ENCODE measurements at places on chromosomes 12 and 14. TPM values are rescaled to one million over a fixed set of nuclear protein-coding genes. Genes with fewer than 3 reads are reported as not detected.

OSGEP gene
- total RNA-seq = 46.2 TPM

CFAP73 gene
- total RNA-seq = not detected

SLCO1A2 gene
- under 0.01 TPM for total RNA-seq

DENR gene
- 71.4 TPM for total RNA-seq

PIWIL1 gene
- total RNA-seq = not detected

OAS3 gene
- 24.5 TPM for total RNA-seq

TIGAR gene
- total RNA-seq = 30.5 TPM

PLA2G1B gene
- not detected for total RNA-seq

SPIC gene
- not detected for total RNA-seq

E2F7 gene
- total RNA-seq = 36.3 TPM

GPR65 gene
- total RNA-seq = 0.07 TPM

AMDHD1 gene
- 0.13 TPM for total RNA-seq

B4GALNT3 gene
- total RNA-seq = not detected

ADAM21 gene
- total RNA-seq = 0.36 TPM

CNTN1 gene
- total RNA-seq = 0.13 TPM

MYBPC1 gene
- total RNA-seq = not detected

KRT78 gene
- total RNA-seq = not detected
